Jurkat, Clone E6-1 (cell line): ENCODE measurements at places on chromosomes 7 and 10.

- DNase-seq, result no peak
These were observed 228.8 kb downstream of the EXOC4 start for GRCh38 chr7:133481676-133482075.

GRCh38 chr10:121941532-121941931 lies 13.7 kb upstream of the ATE1 start:
- DNase-seq, result no peak

DNA sequence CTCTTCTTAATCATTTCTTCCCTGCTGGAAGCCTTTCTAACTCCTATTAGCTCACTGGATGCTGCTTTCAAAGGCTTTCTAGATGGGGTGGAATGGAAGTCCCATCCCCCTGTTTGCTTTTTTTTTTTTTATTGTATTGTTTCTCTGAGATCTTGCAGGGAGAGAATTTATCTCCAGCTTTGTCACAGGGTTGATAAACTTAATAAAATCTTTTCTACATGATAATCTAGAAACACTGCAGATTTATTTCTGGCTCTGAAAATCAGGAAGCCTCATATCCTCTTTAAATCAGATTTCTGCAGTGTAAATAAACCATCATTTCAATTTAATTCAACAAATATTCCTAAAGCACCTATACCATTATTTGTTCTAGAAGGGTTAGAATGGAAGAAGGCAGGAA lies 37.2 kb upstream of the CHCHD3 start:
- DNase-seq, result no peak

DNA sequence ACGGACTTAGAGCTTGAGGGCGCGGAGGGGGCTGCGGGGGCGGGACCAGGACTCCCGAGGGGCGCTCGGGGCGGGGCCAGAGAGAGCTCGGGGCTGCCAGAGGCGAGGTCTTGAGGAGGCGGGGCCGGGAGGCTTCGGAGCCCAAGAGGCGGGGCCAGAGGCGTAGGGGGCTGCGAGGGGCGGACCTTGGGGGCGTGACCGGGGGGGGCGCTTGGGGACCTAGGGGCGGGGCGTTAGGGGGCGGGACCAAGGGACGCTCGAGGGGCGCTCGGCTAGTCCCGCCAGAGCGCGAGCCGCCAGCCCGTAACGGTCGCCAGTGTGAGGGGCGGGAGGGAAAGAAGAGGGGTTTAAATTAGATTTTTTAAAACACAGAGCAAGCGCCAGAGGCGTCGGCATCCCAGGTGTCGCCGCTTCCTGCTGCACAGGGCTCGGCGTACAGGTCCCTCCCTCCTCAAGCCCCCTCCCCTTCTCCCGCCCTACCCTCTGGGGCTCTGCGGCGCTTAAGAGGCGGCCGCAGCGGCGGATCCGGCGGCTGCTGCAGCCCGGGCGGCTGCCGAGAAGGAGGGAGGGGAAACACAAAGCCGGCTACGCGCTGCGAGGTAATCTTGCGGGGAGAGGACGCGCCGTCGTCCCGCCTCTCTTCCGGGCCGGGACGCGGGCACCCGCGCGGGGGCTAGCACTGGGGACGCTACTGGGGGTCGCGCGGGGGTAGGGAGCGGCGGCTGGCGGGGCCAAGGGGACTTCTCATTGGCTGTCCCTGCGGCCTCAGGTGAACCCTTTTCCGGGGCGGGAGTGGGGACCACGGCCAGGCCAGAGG lies at the start of gene ADD3:
Gene ADD3, plus strand, starts transcription at position 284 of the 817 bp plus-strand sequence. CDS start 92,670 bp downstream, outside the sequence.
- DNase-seq, result peak; percentile 82
